ENCODE measurements at places on chromosomes 7 and 10. TPM values are rescaled to one million over a fixed set of nuclear protein-coding genes. Genes with fewer than 3 reads are reported as not detected.

NUDT13 gene
- total RNA-seq: 3.0 TPM

GET4 gene
- total RNA-seq: 35.7 TPM

RBM20 gene
- total RNA-seq: 0.28 TPM

GRCh38 chr7:4070214-4070613, 611.9 kb upstream of the FOXK1 start:
- H3K4me1 ChIP-seq: peaks cover 36% of the 10 kb centered on the region
- no peak overlapping the region for H3K27ac ChIP-seq
- no peaks in the 10 kb centered on the region for H3K36me3 ChIP-seq
- no peak overlapping the region for H3K4me3 ChIP-seq
- DNase-seq: no peak

DNA sequence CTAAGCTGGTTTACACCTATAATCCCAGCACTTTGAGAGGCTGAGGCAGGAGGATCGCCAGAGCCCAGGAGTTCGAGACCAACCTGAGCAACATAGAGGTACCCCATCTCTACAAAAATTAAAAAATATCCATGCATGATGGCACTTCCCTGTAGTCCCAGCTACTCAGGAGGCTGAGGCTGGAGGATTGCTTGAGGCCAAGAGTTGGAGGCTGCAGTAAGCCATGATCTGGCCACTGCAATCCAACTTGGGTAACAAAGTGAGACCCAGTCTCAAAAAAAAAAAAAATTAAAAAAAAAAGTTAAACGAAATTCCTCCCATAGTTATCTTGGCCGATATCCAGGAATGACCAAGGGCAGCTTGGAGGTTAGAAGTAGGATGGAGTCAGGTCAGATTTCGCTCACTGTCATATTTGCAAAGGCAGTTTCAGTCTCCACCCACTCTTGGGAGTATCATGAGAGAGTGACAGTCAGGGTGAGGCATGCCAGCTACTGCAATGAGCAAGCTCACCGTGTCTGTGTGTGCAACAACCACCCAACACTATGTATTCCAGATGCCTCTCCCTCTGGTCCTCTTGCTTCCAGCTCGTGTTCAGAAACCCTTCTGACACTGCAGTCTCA, 6.0 kb upstream of the ZDHHC4 start:
- DNase-seq: no peak
- H3K36me3 ChIP-seq: no peaks in the 10 kb centered on the region
- no peaks in the 10 kb centered on the region for H3K27me3 ChIP-seq
- no peaks in the 10 kb centered on the region for H3K4me1 ChIP-seq
- no peak overlapping the region for H3K4me3 ChIP-seq
- no peak overlapping the region for H3K27ac ChIP-seq
